ENCODE measurements at places on chromosomes 16 and 17. TPM values are rescaled to one million over a fixed set of nuclear protein-coding genes. Genes with fewer than 3 reads are reported as not detected.

DNA sequence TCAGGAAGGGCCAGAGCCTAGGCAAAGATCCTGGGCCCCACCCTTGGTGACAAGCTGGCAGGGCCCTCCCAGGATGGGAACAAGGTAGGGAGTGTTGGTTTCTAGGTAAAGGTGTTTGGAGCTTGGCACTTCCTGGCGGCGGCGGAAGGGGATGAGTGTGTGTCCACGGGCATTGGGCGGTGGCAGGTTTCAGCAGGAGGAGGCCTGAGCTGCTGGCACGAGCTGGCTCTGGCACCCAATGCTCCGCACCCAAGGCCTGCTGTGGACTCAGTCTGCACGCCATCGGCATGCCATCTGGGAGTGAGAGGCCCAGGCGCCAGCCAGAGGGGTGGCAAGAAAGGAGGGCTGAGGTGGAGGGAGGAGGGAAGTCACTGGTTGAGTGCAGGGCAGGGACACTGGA lies 46.9 kb upstream of the TAC4 start:
- DNase-seq: no peak

- DNase-seq: no peak
These were observed 8.0 kb downstream of the TBC1D24 start for GRCh38 chr16:2482708-2483534.

- DNase-seq: no peak
These were observed 33.2 kb upstream of the MEAK7 start for GRCh38 chr16:84537491-84538151.

- peak; percentile 53 for DNase-seq
These were observed 11.5 kb upstream of the ZC3H18 start for GRCh38 chr16:88558457-88559442.

GRCh38 chr17:59431601-59432000 lies 100.1 kb downstream of the YPEL2 start:
- DNase-seq: no peak

GRCh38 chr17:44211281-44212265 lies 7.9 kb downstream of the UBTF start:
- DNase-seq: no peak

DNA sequence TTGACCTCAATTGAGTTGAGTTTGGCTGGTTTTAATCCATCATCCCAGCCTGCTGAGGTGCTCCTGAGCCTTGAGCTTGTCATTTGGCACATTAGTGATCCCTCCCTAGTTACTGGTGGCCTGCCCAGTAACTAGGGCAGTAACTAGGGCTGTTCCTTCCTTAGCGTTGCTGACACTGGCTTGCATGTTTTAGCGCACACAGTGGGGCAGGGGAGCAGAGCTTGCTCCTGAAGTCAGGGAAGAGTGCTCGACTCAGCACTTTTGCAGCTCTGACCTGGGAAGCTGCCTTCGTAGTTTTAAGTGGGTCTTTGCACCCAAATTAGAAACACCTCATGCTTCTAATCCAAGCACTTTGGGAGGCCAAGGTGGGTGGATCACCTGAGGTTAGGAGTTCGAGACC lies 15.7 kb downstream of the CCDC42 start:
- DNase-seq: no peak

DNA sequence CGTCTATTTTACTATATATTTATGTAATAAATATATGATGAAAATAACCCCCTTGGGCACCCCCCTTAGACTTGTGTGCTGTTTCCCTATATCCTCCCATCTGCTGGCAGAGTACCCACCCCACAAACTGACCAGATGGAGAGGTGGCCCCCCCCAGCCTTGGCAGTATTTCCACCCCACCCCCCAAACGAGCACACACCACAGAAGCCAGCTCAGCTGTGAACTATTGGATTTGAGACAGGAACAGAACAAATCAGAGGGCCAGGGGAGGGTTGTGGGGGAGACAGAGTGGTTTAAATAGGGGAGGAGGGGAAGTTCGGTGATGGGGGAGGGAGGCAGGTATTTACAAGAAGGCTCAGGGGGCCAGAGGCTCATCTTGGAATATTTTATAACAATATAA lies 7.8 kb downstream of the NR1D1 start:
- DNase-seq: no peak

DNA sequence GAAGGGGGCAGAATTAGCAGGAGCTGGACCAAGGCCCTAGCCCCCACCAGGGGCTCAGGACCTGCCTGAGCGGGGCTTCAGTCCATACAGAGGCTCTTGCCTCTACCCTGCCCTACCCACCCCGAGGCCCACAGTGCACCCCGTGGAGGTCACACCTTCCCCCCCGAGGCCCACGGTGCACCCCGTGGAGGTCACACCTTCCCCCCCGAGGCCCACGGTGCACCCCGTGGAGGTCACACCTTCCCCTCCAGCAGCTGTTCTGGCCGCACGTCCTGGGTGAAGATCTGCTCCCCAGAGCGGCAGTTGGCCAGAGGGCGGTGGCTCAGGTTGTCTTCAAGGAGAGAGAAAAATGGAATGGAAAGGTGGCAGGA lies 11.4 kb downstream of the CASKIN2 start:
- DNase-seq: no peak

GRCh38 chr17:34579017-34579946 lies at the start of gene TMEM132E:
TSS of gene TMEM132E (plus strand) at chr17:34579582. CDS start at chr17:34581077, 1,495 bp downstream.
- peak; percentile 2 for DNase-seq

GRCh38 chr16:57185446-57185944 lies 344 bp downstream of the PSME3IP1 start:
- peak; percentile 49 for DNase-seq

DNA sequence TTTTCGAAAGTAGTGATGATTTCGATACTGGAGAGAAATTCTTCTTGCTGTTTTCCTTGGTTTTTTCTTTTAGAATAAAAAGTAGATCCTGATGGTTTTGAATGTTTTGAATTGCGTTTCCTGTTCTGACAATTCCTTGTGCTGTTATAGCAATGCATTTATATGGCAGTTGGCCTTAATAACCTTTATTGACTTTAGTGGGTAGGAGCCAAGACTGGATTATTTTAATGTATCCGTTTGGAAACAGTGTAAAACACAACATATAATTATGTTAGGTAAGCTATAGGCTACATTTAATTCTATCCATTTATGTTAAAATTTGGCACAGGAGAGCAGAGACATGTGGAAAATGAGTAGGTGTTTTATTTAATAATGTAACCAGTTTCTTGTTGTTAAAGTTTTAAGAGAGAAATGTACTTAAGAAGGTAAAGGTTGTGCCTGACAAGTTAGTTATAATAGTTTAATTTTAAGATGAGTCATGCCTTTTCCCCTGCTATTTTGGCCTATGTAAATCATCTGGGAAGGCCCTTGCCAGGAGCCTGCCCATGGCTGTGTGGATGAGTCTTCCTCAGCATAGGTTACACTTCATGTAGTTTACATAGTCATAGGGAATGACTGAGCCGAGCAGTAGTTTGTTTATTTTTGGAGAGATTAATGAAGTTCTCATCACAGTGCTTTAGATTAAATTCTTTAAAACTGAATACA lies 189.9 kb downstream of the FTO start:
- no peak for DNase-seq

GRCh38 chr17:13558588-13558987 lies 43.1 kb downstream of the HS3ST3A1 start:
- DNase-seq: no peak

The KRT14 gene
- 763 TPM for total RNA-seq

The HASPIN gene
- total RNA-seq: 2.0 TPM

The CDYL2 gene
- 2.8 TPM for total RNA-seq

The KRT25 gene
- 608 TPM for total RNA-seq

The C16orf74 gene
- 5.2 TPM for total RNA-seq

The CCDC200 gene
- total RNA-seq: not detected

The CETP gene
- 2.9 TPM for total RNA-seq

The MSL1 gene
- total RNA-seq: 71.9 TPM

Data from skin of body (tissue), 3 donors.